ENCODE measurements at places on chromosomes 4 and X.
A peak's percentile ranks its signal among the peaks of the same experiment; 100 is the strongest.

GRCh38 chrX:129530410-129530809 lies 7.1 kb upstream of the SMARCA1 start:
- ATAC-seq = no peak

DNA sequence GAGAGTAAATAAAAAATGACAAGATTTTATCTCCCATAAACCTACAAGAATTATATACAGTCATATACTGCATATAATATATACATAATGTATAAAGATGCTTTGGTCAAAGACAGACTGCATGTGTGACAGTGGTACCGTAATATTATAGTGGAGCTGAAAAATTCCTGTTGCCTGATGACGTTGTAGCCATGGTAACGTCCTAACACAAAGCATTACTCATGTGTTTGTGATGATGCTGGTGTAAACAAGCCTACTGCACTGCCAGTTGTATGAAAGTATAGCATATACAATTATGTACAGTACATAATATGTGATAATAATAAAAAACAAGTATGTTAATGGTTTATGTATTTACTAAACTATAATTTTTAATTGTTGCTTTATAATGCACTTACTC lies 245.2 kb upstream of the CENPE start:
- peak; percentile 72 for ATAC-seq

GRCh38 chr4:182175788-182176519 lies 67.2 kb upstream of the TENM3 start:
- no peak for ATAC-seq

- no peak for ATAC-seq
Observed at GRCh38 chrX:97416461-97416860, 532.8 kb downstream of the RPA4 start.

GRCh38 chr4:8524595-8525382 lies 55.4 kb upstream of the GPR78 start:
- no peak for ATAC-seq

DNA sequence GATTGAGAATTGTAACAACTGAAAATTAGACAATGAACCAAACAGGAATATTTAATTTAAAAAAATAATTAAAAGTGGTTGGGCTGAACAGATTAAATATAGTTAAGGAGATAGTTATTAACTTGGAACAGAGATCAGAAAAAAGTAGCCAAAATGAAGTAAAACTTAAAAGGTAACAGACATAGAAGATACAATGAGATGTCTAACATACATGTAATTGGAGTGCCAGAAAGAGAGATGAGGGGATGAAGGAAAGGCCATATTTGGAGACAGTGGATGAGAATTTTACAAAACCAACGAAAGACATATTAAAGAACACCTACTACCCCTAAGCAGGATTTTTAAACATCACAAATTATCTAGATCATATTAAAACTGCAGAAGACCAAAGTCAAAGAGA lies 8.0 kb downstream of the TBC1D9 start:
- ATAC-seq = no peak

DNA sequence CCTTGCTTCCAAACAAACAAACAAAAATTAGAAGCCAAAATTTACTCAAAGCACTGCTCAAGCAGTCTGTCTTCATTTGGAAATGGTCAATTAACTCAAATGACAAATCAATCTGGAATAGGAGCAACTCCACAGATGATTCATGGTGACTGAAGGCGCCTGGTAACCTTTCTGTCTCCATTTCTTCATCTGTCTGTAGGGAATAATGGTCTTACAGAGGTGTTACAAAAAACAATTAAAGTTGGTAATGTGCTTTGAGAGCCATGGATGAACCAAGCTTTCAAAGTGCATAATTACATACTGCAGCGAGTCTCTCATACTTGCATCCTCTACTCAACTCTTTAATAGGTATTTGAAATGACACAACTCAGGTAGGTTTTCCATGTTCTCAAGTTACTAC lies 38.3 kb upstream of the STAG2 start:
- ATAC-seq = no peak

GRCh38 chrX:17769701-17770269 lies 32.5 kb downstream of the SCML1 start:
- ATAC-seq = no peak

- no peak for ATAC-seq
Observed at GRCh38 chrX:125786316-125786715, 379.8 kb downstream of the DCAF12L2 start.

DNA sequence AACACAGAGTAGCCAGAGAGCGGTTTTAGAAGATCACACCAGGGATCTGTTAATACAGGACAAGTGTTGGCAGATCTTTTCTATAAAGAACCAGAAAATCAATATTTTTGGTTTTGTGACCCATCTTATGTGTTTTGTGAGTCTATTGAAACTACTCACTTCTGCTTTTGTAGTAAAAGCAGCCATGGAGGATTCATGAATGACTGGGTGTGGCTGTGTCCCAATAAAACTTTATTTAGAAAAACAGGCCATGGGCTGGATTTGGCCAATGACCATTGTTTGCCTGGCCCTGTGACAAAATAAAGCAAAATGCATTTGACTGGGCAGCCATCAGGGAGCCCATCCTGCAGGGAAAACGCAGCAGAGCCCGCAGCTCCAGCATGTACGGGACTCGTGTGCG lies 99.9 kb upstream of the ADRA2C start:
- no peak for ATAC-seq

- no peak for ATAC-seq
Observed at GRCh38 chrX:21986596-21986995, 45.5 kb upstream of the PHEX start.

DNA sequence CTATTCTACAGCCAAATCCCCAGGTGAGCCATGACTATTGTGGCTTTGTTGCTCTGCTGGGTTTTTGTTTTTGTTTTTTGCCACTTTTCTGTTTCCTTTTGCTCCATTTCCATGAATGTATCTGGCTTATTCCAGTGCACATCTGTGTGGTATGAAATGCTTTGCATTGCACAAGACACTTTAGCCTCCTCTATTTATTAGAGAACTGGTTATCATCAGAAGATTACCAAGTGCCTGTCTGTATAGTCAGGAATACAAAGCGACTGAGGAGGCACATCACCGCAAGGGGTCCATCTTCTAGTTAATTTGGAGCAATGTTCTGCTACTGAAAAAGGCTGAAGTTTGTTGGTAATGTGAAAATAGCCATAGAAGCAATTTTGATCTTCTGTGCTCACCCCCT lies 120.8 kb downstream of the DCLK2 start:
- ATAC-seq = no peak

GRCh38 chr4:168787801-168788595 lies 222.1 kb downstream of the CBR4 start:
- no peak for ATAC-seq

DNA sequence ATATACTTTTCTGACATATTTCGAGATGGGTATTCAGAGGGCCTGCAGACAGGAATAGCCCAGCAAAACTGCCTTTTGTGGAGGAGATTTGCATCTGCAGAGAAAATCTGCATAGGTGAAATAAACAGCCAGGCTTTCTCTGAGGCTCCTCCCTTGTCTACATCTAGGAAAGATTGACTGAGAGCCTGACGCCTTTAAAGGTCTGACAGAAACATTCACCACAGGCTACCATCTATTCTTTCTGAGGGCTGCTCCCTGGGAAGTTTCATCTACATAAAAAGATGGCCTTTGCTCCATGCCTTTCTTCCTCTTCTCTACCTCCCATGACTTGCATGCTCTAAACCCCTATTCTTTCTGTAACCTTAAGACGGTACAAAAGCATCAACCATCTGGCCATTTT lies 55.0 kb upstream of the AP1S2 start:
- no peak for ATAC-seq

GRCh38 chr4:46653842-46654241 lies 255.2 kb downstream of the COX7B2 start:
- ATAC-seq = no peak

DNA sequence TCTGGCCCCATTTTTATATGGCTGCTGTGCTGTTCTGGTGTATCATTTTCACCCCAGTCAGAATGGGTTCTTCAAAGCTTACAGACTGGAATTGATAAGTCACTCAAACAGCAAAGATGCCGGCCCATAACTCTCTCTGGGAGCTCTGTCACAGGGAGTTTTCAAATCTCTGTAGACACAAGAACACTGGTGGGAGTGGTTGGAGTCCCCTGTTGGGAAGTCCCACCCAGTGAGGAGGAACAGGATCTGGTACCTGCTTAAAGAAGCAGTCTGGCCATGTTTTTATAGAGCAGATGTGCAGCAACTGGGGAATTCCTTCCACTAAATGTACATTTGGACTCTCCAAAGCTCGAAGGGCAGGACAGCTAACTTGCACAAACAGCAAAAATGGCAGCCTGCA lies 69.3 kb upstream of the UGT2B7 start:
- no peak for ATAC-seq

GRCh38 chr4:75907966-75908365 lies 5.7 kb upstream of the PPEF2 start:
- no peak for ATAC-seq

DNA sequence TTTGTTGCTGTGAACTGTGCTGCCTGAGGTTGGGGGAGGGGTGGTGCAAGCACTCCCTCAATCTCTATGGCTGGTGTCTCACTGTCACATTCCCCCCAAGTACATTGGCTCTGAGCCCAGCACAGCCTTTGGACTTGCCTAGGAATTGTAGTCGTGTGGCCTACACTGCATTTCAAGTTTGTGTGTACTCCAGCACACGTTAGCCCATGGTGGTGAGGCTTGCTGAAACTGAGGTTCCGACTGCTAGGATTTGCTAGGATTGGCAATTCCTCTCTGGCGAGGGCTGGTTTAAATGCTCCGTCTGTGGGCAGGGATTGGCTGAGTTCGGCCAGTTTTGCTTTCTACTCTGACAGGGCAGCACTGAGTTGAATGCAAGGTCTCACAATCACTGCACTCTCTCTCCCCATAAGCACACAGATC lies 121.7 kb upstream of the CXXC4 start:
- no peak for ATAC-seq

DNA sequence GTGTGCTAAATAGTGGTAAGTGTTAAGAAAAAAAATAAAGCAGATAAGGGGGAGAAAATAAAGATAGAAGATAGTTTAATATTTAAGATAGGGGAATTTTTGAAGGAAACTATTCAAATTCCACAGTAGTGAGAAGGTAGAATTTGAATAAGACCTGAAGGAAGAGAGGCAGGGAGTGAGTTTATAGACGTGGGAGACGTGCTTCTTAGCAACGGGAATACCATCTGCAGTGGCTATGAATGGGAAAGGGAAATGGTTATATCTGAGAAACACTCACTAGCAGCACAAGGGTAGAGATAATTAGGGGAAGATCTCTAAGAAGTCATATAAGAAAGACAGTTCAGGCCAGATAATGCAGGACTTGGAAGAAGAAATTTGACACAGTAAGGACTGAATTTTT lies 854.5 kb upstream of the EPHA5 start:
- ATAC-seq = no peak

GRCh38 chrX:119189595-119189994 lies 46.5 kb upstream of the PGRMC1 start:
- no peak for ATAC-seq

DNA sequence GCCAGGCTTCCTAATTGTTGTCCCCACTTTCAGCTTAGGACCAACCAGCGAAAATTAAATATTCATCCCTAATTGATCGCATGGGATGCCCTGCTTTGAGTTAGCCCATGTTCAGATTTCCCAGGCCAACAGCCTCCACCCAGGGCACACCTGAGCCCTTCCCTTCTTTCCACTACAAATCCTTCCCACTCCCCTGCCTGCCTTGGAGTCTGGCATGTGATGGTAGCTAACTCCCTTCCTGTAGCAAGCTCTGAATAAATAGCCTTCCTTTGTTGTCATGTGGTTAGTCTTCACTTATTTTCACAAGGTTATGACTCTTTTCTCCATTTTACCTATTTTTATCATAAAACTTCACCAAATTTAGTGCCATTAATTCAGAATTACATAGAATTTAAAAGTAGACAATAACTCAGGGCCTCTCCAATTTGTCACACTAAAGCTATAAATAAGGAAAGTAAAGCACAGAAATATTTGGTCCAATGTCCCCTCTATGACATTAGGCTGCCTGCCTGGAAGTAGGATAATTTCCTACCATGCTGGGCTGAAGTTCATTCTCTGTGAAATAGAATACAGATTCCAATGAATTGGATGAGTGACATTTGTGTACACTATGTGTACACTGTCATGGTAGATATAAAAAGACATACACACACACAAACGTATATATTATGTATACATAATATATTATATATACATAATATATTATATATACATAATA lies 166.4 kb upstream of the CPEB2 start:
- no peak for ATAC-seq

- peak; percentile 72 for ATAC-seq
Observed at GRCh38 chr4:76897536-76898384, at the start of gene SOWAHB. Gene SOWAHB, minus strand, starts transcription at chr4:76898144. Its CDS starts 295 bp downstream, at chr4:76897849.

DNA sequence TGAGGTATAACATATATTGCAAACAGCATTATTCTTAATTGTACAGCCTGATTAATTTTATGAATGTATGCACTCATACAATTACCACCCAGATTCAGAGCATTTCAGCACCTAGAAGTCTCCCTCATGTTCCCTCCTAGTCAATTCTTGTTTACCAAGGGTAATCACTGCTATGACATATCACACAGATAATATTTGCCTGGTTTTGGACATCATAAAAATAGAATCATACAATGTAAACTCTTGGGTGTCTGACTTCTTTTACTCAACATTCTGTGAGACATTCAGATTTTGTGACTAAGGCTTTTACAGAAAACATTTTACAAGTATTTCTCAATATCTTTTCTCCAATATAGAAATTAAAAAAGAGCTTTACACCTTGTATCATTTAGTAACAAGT lies 66.9 kb downstream of the PTPN13 start:
- no peak for ATAC-seq

DNA sequence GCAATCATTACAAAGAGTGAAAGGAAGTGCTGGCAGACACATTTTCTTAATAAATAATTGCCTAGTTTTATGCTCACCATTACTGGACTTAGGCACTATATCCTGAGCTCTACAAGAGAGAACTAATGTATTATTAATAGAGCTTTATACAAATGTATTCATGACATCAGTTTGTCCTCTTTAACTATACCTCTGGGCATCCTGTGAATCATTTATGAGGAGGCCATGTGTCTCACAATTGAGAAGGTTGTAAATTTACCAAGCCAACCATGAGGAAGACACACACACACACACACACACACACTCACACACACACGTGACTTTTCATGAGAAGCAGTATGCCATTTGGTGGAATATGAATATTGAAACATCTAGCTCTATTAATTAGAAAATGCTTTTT lies 728.2 kb downstream of the ARAP2 start:
- ATAC-seq = peak; percentile 86

DNA sequence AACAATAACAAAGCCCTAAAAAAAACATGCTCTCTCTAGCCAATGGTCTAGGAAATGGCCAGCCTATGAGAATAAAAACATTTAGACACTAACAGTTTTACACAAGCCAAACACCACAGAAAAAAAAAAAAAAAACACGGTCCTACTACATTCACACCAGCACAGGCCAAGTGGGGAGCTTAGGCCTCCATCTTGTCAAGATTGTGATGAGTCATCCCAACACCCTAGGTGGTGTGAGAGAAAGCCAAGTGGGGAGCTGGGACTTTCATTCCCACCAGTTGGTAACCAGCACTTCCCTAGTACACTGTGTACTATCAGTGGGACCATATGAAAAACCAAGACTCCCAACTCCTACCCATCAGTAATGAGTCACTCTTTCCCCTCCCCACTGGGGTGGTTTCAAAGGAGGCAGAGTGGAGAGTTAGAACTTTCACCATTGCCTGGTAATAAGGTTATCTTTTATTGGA lies 95.6 kb downstream of the ADAMTS3 start:
- ATAC-seq = no peak
